ENCODE measurements at places on chromosomes 2 and 18. TPM values are rescaled to one million over a fixed set of nuclear protein-coding genes. Genes with fewer than 3 reads are reported as not detected.

CNDP1 gene
- not detected for polyA plus RNA-seq

DNAH6 gene
- polyA plus RNA-seq, result 0.27 TPM

C2orf15 gene
- polyA plus RNA-seq, result 6.4 TPM

DNA sequence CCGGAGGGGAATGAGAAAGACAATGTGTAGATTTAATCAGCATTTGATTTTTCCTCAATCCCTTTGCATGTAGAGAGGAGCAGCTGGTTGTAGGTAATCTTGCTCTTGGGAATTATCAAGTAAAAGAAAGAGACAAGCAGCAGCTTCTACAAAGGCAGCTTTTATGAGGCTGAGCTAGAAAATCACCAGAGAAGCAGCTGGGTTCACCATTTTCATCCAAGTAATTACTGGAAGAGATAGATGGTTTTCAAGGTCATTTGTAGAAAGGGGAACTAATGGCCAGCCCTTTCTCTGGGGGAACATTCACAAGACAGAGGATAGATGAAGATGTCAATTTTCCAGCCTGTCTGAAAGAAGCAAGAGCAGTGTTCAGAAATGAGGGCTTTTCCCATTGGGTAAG is 113.0 kb downstream of the RND3 start:
- no peaks in the 10 kb centered on the region for H3K36me3 ChIP-seq
- no peaks in the 10 kb centered on the region for H3K4me1 ChIP-seq
- no peak overlapping the region for H3K27ac ChIP-seq
- H3K4me3 ChIP-seq, result no peak overlapping the region
- DNase-seq, result no peak
- no peaks in the 10 kb centered on the region for H3K27me3 ChIP-seq

DNA sequence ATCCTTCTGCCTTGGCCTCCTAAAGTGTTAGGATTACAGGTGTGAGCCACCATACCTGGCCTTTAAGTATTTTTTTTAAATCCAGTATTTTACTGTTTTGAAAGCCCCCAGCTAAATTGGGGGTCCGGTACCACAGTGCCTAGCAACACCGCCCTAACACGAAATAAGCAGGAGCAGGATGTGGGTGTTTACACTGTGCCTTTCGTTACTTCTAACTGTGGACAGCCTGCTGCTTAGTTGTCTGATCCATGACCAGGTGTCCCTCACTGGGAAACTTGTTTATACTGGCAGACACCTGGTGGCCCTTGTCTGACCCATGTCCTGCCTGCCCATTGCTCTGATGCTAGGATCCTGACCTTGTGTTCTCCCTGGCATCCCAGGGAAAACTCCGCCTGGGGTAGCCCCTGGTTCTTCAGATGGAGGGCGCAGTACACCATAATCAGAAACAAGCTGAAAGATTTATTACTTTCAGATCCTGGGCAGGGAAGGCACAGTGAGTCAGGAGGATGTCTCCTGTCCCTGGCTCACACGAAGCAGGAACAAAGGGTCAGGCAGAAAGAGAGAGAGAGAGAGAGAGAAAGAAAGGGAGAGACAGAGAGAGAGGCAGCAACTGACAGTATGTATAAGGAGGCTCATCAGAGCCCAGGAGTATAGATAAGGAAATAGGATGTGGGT is 55.7 kb downstream of the NCAPH start:
- H3K4me1 ChIP-seq, result no peaks in the 10 kb centered on the region
- DNase-seq, result no peak
- no peaks in the 10 kb centered on the region for H3K36me3 ChIP-seq
- H3K27ac ChIP-seq, result no peak overlapping the region
- H3K4me3 ChIP-seq, result no peak overlapping the region
- no peaks in the 10 kb centered on the region for H3K27me3 ChIP-seq

GRCh38 chr2:128563348-128563687 is 244.7 kb upstream of the HS6ST1 start:
- no peaks in the 10 kb centered on the region for H3K27me3 ChIP-seq
- H3K27ac ChIP-seq, result no peak overlapping the region
- no peaks in the 10 kb centered on the region for H3K36me3 ChIP-seq
- no peak overlapping the region for H3K4me3 ChIP-seq

DNA sequence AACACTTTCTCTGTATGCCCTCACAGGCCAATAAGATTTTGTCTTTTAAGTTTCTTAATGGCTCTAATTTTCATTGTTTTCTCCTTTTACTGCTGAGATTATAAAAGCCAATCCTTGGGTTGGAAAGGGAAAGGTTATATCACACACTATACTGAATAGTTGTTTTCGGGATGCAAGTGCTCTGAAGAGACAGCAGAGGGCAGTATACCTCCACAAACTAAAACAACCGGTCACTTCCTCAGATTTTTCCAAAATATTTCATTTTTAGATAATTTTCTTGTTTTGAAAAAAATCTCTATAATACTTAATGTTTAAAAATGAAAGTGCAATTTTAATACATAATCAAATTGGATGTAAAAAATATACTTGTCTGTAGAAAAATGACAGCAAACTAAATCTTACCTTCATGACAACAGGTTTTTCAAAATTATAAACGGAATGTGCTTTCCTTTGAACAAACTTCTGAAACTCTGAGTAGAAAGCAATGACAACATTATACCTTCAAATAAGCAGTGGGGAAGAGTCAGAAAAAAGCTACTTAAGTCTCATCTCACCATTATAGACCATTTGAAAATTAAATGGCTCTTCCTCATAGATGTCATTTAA is 82.7 kb downstream of the ORC4 start:
- no peaks in the 10 kb centered on the region for H3K27me3 ChIP-seq
- no peak overlapping the region for H3K4me3 ChIP-seq
- peak; percentile 52 for DNase-seq
- H3K27ac ChIP-seq, result no peak overlapping the region
- peaks cover 20% of the 10 kb centered on the region for H3K36me3 ChIP-seq

GRCh38 chr2:131413148-131413747 is 49.3 kb upstream of the RAB6D start:
- peak; percentile 60 for DNase-seq
- H3K27me3 ChIP-seq, result no peaks in the 10 kb centered on the region
- H3K27ac ChIP-seq, result no peak overlapping the region
- no peak overlapping the region for H3K4me3 ChIP-seq
- no peaks in the 10 kb centered on the region for H3K4me1 ChIP-seq

DNA sequence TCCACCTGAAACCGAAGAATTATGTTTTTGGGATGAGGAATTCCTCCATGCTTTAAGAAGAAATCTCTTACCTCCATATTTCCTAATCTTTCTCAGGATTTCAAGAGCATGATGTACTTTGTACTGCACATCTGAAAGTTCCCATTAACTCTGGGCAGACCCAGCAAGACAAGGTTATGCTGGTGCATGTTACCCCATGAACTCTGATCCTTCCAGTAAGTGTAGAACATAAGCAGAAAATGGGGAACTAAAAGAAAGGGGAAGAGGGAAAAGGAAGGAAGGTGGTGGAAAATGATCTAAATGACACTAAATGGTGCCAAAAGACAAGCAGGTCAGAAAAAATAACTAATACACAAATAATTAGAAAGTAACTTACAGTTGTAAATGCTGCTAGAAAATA is 50.7 kb downstream of the STRN start:
- DNase-seq, result no peak
- no peaks in the 10 kb centered on the region for H3K36me3 ChIP-seq
- H3K27ac ChIP-seq, result no peak overlapping the region
- no peaks in the 10 kb centered on the region for H3K27me3 ChIP-seq

DNA sequence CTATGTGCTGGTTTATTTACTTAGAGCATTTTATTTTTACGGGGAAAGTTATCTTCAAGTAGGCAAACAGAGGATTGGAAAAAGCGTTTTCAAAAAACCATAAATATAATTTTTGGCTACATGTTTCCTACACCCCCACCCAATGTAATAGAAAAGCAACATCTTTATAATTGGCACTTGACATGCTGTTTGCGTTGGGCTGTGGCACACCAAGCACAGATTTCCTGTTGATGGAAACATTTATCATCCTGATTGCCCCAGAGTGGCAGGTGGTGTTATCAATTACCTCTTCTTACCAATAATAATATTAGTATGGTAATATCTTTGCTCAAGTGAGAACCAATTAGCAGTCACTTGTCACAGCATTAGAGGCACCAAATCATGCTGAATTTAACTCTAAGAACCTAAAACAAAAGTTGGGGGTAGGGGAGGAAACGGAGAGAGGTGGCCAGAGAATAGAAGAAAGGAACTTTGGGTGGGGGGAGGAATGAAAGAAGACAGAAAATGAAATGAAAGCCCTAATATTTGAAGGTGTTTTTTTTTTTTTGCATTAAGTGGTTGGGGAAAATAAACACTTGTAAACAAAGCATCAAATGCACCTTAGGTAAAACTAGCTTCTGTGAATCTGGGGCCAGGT is 3.8 kb upstream of the SALL3 start:
- peaks cover 44% of the 10 kb centered on the region for H3K4me1 ChIP-seq
- H3K36me3 ChIP-seq, result no peaks in the 10 kb centered on the region
- H3K27me3 ChIP-seq, result peaks cover 85% of the 10 kb centered on the region
- peak overlapping the region; percentile 53 for H3K4me3 ChIP-seq

- H3K4me3 ChIP-seq, result no peak overlapping the region
- no peaks in the 10 kb centered on the region for H3K27me3 ChIP-seq
- H3K36me3 ChIP-seq, result no peaks in the 10 kb centered on the region
- H3K27ac ChIP-seq, result 0 out of 2 replicates have a peak overlapping the region, but pooled peaks have one; percentile 45
- H3K4me1 ChIP-seq, result no peaks in the 10 kb centered on the region
These were observed 17.2 kb upstream of the ASB1 start for GRCh38 chr2:238409341-238410199.

All from GM23338 (cell line).